ENCODE measurements at places on chromosomes 3 and 15.

- no peak for DNase-seq
Observed at GRCh38 chr3:125148836-125149235, 63.7 kb downstream of the SLC12A8 start.

DNA sequence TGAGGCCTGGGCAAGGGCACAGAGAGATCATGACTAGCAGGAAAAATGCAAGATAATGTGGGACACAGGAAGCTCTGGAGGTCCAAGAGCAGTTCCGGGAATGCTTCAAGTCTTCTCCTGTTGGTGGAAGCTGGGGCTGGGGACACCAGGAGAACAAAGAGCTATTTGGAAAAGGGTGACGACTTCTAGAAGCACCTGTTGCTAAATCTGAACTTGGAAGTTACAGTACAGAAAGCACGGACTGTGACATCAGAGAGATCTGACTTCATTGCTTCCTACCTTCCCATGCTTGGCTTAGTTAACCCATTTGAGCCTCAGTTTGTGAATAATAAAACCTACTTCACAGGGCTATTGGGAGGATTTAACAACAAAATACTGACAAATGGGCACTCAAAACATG lies 52.7 kb upstream of the NEO1 start:
- no peak for DNase-seq

- no peak for DNase-seq
Observed at GRCh38 chr3:122947738-122948137, 79.8 kb downstream of the SEMA5B start.

- no peak for DNase-seq
Observed at GRCh38 chr3:34919025-34919424, 720.3 kb upstream of the ARPP21 start.

DNA sequence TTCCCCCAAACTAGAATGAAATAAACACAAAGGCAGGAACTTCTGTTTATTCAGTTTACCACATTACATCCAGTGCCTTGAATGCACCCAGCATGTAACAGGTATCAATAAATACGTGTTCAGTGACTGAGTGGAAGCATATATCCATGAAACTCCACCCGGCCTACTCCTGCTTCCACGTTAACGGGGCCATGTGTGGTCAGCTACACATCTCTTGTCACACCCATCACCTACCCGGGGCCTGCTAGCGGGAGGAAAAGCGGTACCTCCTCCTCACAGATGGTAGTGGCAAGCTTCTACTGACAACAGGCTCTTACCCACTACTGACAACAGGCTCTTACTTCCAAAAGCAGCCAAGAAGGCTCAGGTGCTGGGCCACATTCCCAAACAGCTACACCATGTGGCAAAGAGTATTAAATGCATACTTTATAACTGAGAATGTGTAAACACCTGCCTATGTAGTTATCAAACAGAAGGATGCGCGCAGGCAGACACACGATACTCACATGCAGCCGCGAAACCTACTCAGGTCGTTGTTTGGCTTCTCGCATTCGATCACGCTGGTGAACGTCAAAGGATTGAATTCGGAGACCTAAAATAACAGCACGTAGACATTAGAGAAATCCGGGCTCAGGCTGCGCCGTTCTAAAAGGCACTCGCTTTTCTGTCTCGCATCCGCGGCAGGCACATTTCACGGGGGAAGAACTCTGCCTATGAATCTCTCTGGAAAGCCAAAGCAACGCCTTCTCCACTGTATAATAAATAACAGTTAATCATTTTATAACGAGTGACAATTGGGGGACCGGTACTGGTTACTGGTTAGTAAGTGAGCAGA lies 127.4 kb downstream of the ATP10A start:
- no peak for DNase-seq

DNA sequence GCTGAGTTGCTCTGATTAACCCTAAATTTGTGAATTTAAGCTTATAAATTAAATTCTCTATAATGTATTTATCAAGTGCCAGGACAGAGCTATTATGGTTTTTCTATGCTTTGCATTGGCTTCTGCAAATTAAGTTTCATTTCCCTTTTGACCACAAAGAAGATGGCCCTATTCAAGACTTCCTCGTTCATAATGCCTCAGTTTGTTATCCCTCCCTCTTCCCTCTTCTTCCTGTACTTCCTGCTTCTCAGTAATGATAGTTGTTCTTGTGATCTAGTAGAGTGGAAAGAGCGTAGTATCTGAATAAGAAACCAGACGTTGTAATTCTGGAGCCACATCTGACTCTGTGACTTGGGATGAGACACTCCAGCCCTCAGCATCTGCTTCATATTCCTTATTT lies 118.7 kb downstream of the CACNA1D start:
- DNase-seq: no peak

DNA sequence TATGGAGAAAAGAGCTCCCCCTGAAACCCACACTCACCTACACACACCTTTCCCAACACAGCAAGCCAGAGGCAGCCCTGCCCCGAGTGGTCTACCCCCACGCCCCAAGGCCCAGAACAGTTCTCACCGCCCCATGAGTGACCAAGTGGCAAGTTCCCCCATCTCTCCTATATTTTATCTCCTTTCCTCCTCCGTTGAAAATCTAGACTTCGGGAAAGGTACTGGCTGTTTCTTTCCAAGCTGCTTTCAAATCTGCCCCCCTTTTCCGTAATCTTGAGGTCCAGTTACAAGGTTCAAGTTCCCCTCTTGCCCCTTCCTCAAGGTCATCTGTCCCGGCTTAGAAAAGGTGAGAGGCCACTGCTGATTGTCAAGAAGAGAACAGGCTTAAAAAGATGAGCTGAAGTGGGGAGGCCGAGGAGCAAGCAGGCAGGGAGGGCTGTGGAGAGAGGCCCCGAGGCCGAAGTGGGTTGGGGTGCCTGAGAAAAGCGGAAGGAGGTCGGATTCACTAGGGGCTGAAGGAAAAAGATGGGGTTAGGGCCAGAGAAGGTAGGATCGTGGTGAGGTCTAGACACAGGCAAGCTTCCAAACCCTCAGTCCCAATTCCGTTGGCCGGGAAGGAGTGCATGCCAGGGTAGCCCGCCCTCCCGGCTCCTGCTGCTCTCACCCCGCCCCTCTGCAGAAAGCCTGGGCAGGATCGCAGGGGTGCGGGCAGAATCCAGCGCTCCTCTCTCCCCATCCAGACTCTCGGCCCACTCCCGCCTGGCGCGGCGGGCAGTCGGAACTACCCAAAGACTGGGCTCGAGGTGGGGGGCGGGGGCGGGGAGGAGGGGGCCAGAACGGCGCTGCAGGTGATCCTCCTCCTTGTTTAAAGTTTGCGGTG lies 1.7 kb downstream of the SEMA5B start:
- DNase-seq: no peak

DNA sequence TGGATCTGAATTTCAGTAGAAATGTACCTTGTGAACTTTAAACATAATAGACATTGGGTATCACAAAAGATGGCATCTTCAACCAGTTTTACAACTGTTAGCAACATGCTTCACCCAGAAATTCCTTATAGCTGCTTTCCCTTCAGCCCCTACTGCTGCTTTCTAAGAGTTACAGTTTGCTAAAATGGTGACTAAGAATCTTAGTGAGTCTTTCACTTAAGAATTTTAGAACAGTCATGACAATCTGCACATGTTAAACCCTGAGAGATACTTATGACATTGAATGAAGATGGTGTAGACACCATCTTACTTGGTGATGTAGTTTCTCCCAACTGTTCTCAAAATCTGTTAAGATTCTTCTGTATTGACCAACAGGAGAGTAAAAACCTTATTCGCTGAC lies 129.7 kb upstream of the UBE2E1 start:
- DNase-seq: no peak

DNA sequence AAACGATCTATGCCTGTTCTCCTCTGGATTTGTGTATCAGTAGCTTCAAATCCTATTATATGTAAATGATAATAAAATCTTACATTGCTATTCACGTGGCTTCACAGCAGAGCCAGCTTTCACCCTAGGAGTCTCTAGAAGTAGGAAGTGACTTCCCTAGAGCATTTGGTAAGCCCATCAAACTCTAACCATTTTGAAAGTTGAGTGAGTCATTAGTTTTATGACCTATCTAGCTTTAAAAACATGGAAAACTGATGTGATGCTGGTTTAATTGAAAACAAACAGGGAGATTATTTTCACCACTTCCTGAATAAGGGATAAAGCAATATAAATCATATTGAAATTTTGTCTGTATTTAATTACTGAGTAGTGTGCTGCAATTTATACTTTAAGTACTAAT lies 275.2 kb downstream of the EPHA6 start:
- DNase-seq: no peak

DNA sequence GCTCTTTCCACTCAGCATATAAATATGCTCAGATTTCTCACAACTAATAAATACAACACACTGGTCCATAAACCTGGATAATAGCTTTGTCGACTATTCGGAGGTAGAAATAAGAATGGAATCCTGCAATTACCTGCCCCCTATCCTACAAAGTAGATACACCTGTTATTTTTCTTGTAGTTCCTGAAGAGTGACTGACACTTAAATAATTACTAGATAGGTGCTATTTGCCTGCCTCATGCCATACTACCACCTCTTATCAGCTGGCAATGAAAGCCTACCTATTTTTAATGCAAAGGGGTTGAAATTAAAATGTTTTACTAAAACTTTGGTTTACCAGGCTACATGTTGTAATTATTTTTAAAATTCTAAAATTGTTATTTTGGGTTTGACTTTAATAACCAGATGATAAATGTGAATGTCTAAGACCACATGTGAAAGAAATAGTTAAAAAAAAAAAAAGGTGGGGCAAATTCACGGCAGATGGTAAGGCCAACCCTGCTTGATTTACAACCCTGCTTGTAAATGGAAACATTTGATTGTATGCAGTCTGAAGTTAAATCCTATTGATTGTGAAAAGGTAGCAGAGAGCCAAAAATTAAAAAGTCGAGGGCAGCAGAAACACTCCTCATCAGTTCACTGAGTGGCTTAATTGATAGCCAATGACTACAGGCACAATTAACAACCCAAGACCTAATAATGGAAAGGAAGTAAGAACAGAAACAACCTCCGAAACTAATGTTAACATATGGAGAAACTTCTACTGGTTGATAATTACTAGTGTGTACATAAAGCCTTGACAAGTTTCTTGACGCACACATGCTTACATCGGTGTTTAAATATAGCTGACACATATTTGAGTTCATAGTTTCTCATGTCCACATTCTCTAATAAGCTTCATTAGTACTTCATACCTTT lies 8.9 kb downstream of the PEAK1 start:
- DNase-seq: no peak

DNA sequence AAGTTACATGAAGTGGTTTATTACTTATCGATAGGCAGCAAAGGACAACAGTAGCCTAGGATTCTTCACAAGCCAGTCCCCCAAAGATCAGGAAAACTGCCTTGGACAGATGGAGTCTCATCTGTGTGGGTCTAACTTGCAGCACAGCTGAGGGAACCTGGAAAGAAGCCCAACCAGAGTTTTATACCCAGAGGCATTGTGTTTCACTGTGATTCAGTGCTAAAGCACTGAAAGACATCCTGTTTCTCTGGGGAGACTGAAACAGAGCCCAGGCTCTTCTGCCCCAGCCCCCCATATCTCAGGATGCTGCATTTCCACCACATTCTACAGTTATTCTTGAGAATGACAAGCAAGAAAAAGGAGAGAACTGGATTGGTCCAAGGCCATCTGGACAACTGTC lies 48.2 kb upstream of the PYDC2 start:
- DNase-seq: no peak

DNA sequence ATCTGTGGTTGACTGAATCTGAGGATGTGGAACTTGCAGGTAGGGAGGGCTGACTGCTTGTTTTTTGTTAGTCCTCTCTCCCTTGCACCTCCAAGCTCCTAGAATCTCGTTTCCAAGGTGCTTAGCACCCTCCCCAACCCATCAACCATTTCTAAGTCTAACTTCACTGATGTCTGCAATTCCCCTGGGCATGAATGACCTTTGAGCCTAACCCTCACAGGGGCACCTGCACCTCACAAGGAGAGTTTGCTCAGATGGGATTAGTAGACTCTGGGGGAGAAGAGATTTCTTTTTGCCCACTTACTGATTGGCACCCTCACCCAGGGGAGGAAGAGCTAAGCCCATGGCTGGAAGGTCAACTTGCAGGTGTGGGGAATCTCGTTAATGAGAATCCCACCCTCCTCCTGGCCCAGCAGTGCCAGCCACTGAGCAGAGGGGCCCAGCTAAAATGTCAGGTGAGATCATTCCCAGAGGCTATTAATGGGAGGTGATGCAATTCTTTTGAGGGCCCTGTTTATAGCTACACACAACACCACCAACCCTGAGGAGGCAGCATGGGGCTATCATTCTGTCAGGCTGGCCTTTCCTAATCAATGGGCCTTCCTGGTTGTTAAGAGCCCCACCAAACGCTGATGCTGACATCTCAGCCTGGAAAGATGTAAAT lies 81.6 kb upstream of the HERC1 start:
- DNase-seq: no peak

DNA sequence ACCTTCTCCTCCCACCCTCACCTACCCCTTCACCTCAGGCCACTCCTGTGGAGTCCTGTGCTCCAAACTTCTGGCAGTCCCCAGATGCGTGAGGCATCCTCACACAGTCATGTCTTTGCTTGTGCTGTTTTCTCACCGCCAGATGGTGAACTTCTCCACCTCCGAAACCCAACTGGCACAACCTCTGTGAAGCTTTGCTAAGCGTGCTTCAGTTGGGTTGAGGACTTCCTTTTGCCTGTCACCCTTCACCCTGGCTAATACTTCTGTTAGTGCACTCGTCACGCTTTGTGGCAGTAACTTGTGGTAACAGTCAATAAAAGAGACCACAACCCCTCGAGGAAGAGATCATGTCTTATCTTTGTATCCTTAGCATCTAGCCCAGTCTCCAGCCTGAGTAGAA lies 42.0 kb upstream of the SKOR1 start:
- DNase-seq: peak; percentile 11

DNA sequence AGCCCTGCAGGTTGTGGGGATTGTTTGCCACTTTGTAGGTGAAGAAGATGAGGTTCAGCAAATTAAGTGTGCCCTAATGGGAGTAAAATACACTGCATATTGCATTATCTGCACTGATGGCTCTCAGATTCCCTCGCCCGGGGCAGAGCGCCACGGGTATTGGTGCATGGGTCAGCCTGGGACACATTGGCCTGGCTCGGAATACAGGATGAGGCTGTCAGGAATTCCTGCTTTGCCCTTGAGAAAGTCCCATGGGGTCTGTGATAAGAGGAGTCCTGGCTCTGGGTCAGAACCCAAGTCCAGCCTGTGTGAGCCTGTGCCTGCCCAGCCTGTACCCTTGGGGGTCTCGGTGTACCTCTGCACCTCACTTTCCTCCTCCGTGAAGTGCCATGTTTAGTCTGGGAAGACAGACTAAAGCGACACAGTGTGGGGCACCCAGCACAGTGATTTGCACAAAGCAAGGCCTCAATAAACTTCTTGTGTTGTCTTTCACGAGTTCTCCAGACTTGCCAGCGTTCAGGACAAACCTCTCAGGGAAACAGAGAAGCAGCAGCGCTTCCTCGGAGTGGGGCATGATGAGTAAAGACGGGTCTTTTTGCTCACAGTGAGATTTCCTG lies 107.6 kb downstream of the LRRK1 start:
- no peak for DNase-seq

DNA sequence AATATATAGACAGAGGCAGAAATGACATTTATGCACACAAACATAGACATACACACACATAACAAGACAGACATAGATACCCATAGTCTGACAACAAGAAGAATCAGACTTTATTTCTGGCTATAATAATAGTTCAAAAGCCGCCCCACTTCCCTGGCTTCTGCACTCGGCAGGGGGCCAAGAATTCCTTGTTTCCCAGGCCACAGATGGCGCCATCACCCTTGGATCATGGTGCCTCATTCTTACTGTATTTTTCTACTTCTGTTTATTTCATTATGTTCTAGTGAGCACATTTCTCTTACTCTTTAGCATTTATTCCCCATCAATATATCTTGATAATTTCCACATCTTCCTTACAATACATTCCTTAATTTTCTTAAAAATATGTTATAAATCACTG lies 387.5 kb downstream of the NLGN1 start:
- DNase-seq: no peak

All from stimulated activated CD4-positive, alpha-beta T cell treated with anti-CD3 and anti-CD28 coated beads, Interleukin-2, amount 100 ng/mL, for 4 hours (primary cell).